ENCODE measurements at places on chromosomes 4 and X.

- no peak overlapping the region for H3K4me3 ChIP-seq
- no peaks in the 10 kb centered on the region for H3K4me1 ChIP-seq
- DNase-seq, result no peak
- peaks cover 4% of the 10 kb centered on the region for H3K27me3 ChIP-seq
- H3K36me3 ChIP-seq, result no peaks in the 10 kb centered on the region
- H3K27ac ChIP-seq, result no peak overlapping the region
Measured at GRCh38 chr4:14218641-14219040, 591.1 kb upstream of the BOD1L1 start.

GRCh38 chr4:183449193-183449882 is 4.9 kb downstream of the CDKN2AIP start:
- no peaks in the 10 kb centered on the region for H3K27me3 ChIP-seq
- H3K4me3 ChIP-seq, result no peak overlapping the region
- H3K27ac ChIP-seq, result no peak overlapping the region
- no peak for DNase-seq
- peaks cover 79% of the 10 kb centered on the region for H3K36me3 ChIP-seq

- H3K4me3 ChIP-seq, result peak overlapping the region; percentile 88
- H3K36me3 ChIP-seq, result peaks cover 14% of the 10 kb centered on the region
- H3K4me1 ChIP-seq, result peaks cover 43% of the 10 kb centered on the region
- peak overlapping the region; percentile 99 for H3K27ac ChIP-seq
Measured at GRCh38 chrX:65668377-65669310, 1.2 kb downstream of the MSN start.

GRCh38 chr4:180721356-180721755 is 1521.8 kb upstream of the TENM3 start:
- no peak for DNase-seq
- no peak overlapping the region for H3K27ac ChIP-seq
- H3K4me3 ChIP-seq, result no peak overlapping the region
- H3K4me1 ChIP-seq, result no peaks in the 10 kb centered on the region

DNA sequence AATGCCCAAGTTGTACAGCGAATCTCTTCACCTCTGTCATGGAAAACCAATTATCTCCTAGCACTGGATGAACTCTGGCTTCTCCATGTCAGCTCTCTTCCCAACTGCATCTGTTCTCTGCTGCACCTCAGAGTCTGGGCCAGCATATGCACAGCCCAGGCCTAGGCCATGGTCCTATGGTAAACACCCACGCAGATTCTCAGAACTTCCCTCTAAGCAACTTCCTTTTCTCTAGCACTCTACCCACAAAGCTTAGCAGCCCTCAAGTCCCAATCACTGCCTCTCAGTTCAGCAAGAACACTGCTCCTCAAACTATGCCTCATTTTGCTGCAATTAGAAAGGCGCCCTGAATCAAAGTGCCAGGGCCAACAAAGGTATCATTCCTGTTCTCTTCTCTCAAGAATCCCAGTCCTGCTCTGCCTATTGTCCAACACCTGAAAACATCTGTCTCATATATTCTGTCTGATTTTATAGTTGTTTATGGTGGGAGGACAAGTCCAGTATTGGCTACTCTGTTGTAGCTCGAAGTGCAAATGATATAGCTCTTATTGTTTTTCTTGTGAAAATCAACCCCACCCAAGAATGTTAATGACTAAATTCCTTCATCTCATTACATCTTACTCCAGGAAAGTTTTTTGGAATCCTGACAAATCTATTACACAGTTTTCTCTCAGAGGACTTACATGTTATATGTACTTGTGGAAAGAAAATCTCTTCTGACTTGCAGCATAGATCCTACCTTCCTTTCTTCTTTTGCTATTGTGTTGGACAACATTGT is 85.4 kb downstream of the DCHS2 start:
- no peaks in the 10 kb centered on the region for H3K36me3 ChIP-seq
- H3K27me3 ChIP-seq, result peaks cover 4% of the 10 kb centered on the region
- no peak for DNase-seq
- H3K27ac ChIP-seq, result no peak overlapping the region

All from nephron progenitor cell (in vitro differentiated cells).